ENCODE measurements at places on chromosomes 4 and X.
A peak's percentile ranks its signal among the peaks of the same experiment; 100 is the strongest.

DNA sequence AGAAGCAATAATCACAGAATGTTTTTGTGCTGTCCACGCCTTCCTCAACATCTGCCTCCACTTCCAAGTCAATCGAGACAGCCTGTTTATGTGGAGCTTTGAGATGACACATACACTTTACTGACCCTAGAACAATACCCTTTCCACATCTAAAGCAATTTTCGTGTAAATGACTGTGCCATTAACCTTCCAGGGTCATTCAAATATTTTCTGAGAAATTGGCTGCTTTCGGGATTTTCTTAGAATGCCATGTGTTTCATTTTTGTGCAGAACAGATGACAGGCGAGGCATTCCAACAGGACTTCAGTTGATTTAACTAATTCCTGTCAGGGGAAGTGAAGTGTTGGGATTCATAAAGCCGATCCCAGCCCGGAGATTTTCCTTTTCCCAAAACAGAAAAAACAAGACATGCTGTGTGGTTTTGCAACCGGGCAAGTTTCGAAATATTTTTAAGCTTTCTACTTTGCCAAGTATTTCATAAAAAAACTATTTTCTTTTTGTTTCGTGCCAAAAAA is 73.9 kb downstream of the SORBS2 start:
- DNase-seq = peak; percentile 68

- no peak for DNase-seq
Observed at GRCh38 chr4:158001756-158002155, 171.1 kb downstream of the GASK1B start.

DNA sequence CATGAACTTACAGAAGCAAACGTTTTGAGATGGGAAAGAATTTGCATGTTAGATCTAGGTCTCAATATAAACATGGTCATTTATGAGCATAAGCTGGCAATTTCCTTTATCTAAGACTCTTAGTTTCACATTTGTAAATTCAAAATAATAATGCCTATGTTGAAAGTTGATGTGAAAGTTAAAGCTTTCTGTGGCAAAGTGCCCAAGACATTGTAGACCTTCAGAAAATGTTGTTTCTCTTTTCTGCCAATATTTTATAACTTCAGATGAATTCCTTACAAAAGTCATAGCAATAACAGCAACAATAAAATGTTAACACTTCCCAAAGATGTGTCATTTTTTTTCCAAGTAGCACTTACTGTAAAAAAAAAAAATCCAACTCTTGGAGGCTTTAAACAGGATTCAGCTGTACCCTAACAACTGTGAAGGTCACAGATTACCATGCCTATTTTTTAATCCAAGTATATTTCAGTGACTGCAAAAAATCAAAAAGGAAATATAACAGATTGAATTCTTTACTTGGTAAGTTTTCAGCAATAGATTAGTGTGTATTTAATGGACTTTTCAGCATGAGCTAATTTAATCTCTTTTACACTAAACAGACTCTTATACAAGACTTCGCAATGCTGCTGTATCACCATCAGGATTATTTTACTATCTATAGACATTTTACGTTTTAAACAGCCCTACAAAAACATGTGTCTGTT is 206.5 kb upstream of the PDE5A start:
- DNase-seq = no peak

DNA sequence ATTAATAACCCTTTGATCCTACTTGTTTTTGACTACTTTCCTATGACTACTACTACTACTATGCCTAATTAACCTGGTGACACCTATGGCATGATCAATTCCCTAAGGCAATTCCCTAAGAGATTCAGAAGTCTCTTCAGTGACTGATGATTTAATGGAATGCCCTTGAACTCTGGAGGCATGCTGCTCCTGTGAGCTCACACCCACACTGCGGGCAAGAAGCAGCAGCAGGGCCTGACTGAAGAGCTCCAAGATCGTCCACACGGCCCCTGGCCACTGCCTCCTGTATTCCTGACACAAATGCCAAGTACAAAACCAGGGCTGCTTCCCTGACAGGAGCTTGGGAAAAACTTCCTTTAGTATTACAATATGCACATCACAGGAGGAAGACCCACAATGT is 74.2 kb upstream of the STS start:
- no peak for DNase-seq

DNA sequence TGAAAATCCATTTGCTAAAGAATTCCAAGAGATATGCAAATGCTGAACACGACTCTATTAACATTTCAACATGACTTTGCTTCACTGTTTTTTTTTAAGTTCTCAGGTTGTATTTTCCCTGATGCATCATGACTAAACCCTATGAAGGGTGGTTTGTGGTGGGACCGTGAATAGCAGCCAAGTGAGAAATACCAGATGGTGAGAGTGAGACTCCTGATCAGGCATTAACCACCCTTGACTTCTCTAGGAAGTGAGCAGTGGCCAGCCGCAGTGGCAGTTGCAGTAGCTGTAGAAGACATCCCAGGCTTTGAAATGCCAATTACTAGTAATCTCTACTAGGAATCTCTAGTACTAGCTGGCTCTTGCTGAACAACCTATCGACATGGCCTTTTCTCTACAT is 383.4 kb downstream of the FAM133A start:
- DNase-seq = peak; percentile 8

- peak; percentile 87 for DNase-seq
Observed at GRCh38 chrX:68719904-68720614, 72.6 kb downstream of the STARD8 start.

- no peak for DNase-seq
Observed at GRCh38 chr4:995311-996026, 2.3 kb upstream of the SLC26A1 start.

DNA sequence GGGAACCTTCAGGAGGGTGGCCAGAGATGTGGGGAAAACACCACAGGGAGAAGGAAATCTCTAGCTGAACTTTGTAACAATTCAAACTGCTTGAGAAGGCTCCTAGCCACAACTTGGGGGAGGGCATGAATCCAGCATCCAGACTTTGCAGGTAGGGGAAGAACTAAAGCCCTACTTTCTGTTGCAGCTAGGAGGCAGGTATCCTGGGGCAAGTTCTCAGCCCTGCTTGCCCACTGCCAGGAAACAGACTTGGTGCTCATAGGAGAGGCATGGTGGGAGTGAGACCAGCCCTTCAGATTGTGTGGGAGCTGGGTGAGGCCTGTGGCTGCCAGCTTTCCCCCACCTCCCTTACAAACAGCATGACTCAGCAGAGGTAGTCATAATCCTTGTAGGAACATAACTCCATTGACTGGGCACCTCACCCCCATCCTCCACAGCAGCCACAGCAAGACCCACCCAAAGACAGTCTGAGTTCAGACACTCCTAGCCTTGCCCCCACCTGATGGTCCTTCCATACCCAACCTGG is 209.5 kb upstream of the CPEB2 start:
- no peak for DNase-seq

GRCh38 chr4:129839687-129840086 is 743.7 kb downstream of the C4orf33 start:
- no peak for DNase-seq

GRCh38 chr4:170425521-170426143 is 335.9 kb upstream of the AADAT start:
- no peak for DNase-seq

GRCh38 chrX:42704454-42704853 is 73.5 kb downstream of the PPP1R2C start:
- DNase-seq = peak; percentile 49

GRCh38 chr4:145420595-145421214 is 60.9 kb upstream of the SMAD1 start:
- DNase-seq = peak; percentile 37
